ENCODE measurements at places on chromosomes 11 and 22.
A peak's percentile ranks its signal among the peaks of the same experiment; 100 is the strongest.

DNA sequence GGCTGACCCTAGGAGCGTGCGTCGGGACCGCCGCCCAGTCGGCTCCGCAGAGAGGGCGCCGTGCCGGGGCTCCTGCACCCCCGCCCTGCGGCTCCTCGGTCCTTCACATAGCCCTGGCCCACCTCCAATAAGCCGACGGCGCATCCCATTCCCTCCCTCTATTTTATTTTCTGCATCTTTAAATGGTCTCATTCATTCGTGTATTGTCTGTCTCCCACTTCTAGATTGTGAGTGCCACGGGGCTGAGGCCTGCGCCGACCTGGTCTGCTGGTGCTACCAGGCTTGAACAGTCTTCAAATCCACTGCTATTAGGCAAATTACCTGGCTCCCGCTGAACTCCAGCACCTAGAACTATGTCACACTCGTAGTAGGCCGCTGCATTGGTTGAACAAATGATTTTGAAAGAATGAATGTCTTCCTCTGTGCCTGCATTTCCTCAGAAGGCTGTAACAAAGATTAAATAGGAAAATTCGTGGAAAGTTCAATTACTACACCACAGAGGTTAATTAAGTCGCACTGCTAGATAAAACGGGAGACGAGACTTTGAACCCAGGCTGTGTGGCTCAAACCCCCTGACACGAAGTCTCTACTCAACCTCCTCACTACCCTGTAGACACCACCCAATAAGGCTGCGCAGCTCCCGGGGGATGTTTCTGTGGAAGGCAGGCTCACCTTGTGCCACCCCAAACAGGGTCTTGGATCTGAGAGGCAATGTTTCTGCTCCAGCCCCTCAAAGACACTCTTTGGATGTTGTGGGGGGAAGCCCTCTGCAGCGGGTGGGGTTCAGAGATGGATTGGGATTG is 1.2 kb upstream of the PPP1R14B start:
- no peak for DNase-seq

- DNase-seq = no peak
These were observed 497.4 kb downstream of the ETS1 start for GRCh38 chr11:128089962-128090361.

DNA sequence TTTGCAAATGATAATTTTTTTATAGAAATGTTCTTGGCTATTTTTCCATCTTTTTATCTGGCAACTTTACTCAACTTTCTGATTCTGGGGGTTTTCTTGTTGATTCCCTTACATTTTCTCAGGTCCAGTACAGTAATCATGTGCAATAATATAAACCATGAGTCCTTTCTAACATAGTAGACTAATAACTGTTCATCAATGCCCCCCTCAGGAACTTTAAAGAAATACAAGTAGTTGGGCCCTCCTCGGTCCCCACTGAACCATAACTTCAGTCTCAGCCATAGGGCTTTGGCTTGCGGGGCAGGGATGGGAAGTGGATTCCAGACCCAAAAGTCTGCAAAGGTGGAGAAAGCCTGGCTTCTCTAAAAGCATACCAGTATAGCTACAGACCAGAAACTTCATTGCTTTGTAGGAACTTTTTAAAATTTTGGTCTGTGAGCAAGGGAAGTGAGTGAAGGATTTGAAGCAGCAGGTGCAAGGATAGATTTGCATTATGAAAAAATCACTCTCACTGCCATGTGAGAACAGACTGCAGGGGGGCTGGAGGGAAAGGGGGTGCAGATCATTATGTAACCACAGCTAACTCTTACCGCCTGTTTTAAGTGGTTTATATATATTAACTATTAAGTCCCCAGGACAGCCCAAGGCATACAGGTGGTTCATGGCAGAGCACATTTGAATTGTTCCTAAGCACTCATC is 10.4 kb upstream of the TUB start:
- DNase-seq = peak; percentile 69

DNA sequence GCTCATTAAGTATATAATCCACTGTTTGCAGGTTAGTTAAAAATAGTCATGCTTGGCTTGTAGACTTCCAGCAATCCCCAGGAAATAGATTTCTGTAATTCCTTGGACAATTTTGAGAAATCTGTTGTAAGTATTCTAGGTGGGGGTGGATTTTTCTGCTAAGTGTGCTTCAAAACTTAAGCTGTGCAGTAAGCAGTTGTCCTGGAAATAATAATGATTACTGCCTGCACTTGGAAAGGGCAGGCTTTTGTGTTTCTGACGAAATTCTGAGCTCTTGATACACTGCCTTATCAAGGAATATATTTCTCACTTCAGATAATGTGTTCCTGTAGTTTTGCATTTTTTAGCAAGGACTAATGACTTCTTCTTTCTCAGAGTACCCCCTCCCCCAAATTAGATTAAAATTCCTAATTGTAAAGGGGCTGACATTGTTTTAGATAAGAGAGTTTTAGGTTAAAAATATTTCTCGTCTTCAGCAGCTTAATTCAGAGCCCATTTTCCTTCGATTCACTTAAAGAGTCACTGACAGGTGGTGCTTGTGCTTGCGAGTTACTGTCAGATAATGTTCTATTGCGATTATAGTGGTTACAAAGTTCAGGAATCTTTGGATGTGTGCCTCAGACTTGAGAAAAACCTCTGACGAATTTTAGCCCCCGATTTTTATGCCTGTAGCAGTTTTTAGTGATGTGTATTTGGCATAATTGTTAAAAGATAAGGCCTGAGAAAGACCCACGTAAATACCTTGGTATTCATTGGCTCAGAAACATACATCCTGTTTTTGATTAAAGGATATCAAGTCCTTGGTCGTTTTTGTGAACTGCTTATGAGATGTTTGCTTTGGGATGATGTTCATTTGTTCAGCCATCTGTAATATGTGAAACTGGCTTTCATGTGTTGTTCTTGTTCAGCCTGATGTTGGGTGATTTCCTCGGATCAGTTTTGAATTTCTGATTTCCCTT is 120.5 kb downstream of the HIPK3 start:
- DNase-seq = peak; percentile 49

GRCh38 chr11:127997594-127997993 is 589.8 kb downstream of the ETS1 start:
- no peak for DNase-seq

- no peak for DNase-seq
These were observed 60.7 kb upstream of the CCDC89 start for GRCh38 chr11:85746670-85747069.

- DNase-seq = no peak
These were observed 18.9 kb downstream of the GAB2 start for GRCh38 chr11:78398715-78399114.

- DNase-seq = peak; percentile 99
These were observed 33.2 kb upstream of the CCDC89 start for GRCh38 chr11:85718991-85719807.

GRCh38 chr22:27022274-27022895 is 365.0 kb downstream of the MIAT start:
- no peak for DNase-seq

DNA sequence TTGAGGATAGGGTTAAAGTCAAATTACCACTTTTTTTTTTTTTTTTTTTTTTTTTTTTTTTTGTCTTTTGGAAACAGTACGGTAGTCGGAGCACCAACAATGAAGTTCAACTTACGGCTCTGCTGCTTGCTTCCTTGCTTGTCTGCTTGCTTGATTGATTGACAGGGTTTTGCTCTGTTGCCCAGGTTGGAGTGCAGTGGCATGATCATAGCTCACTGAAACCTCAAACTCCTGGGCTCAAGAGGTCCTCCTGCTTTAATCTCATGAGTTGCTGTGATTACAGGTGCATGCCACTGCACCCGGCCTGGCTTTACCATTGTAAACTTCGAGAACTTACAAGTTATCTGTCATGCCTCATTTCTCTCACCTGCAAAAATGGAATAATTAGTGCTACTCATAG is 5.8 kb downstream of the SGSM3 start:
- DNase-seq = no peak

- no peak for DNase-seq
These were observed 137.9 kb downstream of the CTTN start for GRCh38 chr11:70536051-70536877.

DNA sequence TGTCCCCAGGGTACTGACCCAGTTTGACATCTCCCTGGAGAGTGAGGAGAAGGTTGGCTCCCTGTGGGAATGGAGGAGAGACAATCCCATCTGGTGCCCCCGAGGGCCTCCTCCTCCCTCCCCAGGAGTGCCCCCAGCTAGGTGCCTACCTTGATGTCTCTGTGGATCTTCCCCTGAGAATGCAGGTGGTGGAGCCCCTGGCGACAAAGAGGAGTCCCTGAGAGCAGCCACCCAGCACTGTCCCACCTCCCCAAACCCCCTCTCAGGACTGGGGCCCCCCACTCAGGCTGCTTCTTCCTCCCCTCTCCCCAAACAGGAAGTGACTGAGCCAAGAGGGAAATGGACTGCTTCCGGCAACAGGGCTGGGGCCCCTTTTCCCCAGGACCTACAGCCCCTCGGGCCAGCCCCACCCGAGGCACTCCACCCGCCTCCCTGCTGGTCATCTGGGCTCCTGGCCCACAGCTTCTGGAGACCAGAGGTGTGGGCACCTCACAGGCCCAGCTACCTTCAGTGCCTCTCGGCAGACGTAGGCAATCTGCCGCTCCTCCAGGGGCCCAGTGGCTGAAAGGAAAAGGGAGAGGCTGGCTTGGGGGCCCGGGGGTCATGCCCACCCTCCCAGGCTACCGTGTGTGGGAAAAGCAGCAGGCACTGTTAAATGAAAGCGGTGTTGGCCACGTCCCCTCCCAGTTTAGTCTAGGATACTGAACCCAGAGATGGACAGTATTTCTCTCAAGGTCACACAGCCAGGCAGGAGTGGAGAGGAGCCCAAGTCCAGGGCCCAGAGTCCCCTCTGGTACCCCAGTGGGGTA is 1.2 kb downstream of the MAP4K2 start:
- DNase-seq = no peak

DNA sequence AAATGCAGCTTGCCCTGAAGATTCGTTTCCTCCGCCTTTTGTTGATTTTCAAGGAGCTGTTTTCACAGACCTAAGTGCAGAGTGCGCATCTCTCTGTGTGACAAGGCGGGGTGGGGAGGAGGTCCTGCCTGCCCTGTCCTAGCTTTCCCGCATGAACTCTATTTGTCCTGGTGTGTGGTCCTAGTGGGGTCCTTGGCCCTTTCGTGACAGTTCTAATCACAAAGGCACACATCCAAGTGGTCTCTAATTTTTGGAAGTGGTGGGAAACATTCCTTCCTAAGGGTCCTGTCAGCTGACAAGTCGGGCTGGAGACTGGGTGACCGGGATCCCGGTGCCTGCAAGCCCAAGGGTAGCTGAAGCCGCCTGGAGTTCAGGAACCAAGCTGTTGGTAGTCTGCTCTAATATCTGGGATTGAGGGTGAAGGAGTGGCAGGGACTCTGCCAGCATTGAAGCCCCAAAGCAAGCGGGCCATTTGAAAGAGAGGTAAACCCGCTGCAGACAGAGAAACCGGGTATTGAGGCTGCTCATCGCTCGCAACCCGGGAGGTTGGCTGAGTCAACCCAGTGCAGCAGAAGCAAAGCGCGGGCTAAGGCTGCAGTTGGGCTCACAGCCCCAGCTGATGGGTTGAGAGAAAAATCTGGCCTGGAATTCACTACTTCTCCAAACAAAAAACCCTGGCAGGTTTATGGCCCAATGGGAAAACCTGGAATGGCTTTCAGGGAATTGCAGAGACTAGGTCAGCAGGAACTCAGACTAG is 28.1 kb upstream of the FBXO3 start:
- DNase-seq = peak; percentile 84

GRCh38 chr11:130390071-130390758 is 38.2 kb downstream of the ADAMTS8 start:
- peak; percentile 81 for DNase-seq

DNA sequence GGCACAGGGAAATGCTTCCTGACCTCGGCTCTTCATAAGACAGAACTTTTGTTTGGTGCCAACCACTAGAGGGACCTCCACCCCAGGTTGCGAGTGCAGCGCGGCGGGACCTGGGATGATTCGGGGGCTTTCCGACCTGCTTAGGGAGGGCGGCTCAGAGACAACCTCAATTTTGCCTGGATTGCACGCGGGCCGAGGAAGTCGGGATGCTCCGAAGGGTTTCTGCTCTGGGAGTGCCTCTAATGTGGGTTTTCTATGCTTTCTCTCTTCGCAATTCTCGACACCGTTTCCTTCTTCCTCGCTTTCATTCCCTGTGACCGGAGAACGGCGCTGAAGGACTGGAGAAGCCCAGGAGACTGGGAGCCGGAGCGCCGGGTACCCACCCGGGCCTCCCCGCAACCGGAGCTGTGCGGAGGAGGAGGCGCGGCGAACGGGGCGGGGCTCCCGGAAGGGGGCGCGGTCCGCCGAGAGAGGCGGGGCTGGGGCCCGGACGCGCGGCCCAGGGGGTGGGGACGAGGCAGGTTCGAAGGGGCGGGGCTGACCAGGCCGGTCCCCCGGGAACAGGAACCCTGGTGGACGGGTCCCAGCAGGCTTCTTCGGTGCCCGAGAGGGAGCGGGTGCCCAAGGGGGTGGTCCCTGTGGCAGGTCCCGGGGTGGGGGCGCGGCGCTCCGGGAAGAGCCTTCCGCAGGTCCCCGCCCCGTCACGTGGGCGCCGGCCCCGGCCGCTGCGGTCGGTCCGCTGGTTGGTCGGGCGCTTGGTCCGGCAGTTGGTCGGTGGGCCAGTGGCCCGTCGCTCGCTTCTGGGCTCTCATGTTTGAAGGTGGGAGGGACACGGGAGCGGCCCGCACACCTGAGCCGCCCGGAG is at the start of gene PPFIBP2:
Gene PPFIBP2, plus strand, starts transcription at position 766 of the 865 bp plus-strand sequence. CDS start 35,477 bp downstream, outside the sequence.
- DNase-seq = peak; percentile 62

DNA sequence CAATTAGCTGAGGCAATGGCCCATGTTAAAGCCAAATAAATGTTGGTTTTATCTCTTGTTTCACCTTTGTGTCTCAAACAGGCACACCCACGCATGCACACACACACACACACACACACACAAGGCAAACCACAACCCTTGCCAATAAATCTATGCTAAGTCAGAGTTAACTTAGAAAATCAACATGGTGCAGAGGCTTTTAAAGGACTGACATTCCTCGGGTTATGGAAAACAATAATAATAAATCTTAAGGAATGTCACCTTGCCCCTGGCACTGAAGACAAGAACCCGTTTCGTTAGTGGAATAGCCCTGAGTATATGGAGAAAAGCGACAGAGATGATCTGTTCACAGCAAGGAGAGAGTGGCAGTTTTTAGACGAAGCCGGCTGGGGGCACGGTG is 326.3 kb downstream of the NTM start:
- no peak for DNase-seq

- no peak for DNase-seq
These were observed 445.9 kb downstream of the BRD1 start for GRCh38 chr22:49381595-49382450.

- no peak for DNase-seq
These were observed 19.9 kb upstream of the CLDN5 start for GRCh38 chr22:19543970-19544708.

DNA sequence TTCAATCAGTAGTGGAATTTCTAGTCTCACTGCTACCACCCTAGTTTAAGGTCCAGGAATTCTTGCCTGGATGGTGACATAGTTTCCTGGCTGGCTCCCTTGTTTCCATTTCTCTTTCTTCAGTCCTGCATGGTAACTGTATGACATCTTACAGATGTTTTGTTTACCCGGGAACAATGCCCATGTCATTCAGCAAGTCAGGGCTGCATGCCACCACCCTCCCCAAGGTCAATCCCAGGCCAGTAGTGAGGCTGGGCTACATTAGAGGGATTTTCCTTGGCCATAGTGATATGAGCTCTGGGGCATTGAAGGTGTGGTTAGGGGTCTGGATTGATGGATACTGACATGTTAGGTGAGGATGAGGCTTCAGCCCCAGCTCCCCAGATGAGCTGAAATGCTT is 114.9 kb upstream of the E2F8 start:
- DNase-seq = no peak

- DNase-seq = peak; percentile 39
These were observed 26.5 kb downstream of the SYT7 start for GRCh38 chr11:61554172-61554988.

GRCh38 chr22:36301384-36301828 is 48.5 kb downstream of the APOL1 start:
- DNase-seq = peak; percentile 60

GRCh38 chr11:101262995-101263394 is 133.4 kb upstream of the PGR start:
- DNase-seq = no peak
